HEK293T (cell line): ENCODE measurements at places on chromosomes 11 and 22.
A peak's percentile ranks its signal among the peaks of the same experiment; 100 is the strongest.

DNA sequence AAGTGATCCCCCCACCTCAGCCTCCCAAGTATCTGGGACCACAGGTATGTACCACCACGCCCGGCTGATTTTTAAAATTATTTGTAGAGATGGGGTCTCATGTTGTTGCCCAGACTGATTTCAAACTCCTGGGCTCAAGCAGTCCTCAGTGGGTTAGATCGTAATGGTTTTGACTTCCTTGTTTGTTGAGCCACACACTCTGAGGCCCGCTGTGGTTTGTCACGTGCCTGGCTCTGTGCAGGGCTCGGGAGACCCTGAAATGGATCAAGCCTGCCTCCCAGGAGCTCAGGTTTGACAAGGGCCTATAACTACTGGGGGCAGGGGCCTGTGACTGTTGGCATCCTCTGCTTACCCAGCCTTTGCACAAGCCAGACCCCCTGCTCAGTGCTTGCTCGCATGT, 68.1 kb downstream of the MPPED1 start:
- DNase-seq: no peak

GRCh38 chr11:11427542-11427941, 74.5 kb upstream of the CSNK2A3 start:
- DNase-seq: no peak

- peak; percentile 52 for DNase-seq
Observed at GRCh38 chr22:40396882-40397281, 26.5 kb downstream of the SGSM3 start.

GRCh38 chr11:61280883-61281580, 14.1 kb downstream of the VWCE start:
- DNase-seq: no peak
